ENCODE measurements at places on chromosomes 12 and 14.

- no peak for DNase-seq
Measured at GRCh38 chr14:53151523-53152183, 1.5 kb downstream of the DDHD1 start.

GRCh38 chr14:94363151-94363624 is 25.2 kb downstream of the SERPINA1 start:
- DNase-seq = no peak

DNA sequence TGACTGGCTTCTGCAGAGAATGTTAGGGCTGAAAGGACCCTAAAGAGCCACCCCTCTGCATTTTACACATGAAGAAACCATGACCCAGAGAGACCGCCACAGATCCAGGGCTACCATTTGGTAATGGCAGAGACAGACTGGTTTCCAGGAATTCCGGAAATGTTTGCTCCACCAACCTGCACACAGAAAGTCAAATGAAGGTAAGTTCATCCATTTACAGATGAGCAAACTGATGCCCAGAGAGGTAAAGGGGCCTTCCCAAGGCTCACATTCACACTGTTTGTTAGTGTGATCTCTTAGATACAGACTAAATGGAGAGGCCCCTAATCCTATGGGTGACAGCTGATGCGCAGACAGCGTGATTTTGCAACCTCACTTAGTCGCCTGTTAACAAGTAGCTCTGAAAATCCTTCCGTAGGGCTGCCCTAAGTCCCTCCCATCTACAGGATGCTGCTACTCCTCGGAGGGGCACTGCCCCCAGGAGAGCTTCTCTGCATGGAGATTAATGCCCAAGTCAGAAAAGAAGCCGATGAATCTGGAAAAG is 33.8 kb downstream of the ZFP36L1 start:
- no peak for DNase-seq

DNA sequence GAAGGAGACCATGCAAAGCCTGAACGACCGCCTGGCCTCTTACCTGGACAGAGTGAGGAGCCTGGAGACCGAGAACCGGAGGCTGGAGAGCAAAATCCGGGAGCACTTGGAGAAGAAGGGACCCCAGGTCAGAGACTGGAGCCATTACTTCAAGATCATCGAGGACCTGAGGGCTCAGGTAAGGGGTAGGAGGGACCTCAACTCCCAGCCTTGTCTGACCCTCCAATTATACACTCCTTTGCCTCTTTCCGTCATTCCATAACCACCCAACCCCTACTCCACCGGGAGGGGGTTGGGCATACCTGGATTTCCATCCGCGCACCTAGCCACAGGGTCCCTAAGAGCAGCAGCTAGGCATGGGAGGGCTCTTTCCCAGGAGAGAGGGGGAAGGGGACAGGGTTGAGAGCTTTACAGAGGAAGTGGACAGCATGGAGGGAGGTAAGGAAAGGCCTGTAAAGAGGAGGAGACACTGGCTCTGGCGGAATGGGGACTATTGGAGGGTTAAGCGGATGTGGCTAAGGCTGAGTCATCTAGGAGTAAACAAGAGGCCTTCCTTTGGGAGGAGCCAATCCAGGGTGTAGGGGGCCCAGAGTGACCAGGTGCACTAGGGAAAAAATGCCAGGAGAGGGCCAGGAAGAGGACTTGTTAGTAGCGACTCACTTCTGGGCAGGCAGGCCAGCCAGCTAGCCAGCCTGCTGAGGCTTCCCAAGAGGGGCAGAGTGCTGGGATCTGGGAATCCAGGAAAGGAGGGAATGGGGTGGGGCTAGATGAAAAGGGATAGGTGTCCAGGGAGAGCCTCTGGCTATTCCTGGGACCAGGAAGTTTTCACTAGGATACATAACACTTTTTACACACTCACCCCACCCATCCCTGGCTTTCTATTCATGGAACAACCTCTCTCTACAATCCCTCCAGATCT is 754 bp downstream of the KRT18 start:
- no peak for DNase-seq

DNA sequence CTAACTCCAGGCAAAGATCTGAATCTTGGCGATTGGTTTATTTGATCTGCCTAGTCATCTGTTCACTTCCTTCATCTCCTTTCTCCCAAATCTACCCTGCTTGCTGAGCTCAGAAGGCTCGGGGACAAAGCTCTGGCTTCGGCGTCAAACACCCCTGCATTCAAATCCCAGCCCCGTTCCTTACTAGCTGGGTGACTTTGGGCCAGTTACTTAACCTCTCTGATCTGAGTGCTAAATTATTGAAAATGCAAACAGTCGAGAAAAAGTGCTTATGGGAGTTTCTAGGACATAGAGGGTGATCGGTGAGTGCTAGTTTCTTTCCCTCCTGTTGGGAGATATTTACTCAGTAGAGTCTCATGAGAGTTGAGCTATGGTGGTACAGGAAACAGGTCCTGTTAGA is 121.2 kb upstream of the RFLNA start:
- no peak for DNase-seq

DNA sequence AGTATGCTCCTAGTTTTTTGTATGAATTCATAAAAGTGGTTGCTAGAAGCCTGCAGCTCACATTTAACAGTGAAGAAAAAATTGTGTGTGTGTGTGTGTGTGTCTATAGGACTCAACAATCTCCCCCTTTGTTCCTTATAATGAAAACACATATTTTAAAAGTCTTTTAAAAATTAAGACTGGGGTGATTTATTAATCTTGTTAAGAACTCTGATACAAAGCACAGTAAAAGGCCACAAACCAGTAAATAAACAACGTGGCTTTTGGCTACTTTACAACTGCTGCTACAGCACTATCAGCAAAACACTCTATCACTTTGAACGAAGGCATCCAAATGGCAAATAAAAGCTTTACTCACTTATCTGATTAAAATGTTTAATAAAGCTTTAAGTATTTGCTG is 594 bp upstream of the VCPKMT start:
- DNase-seq = no peak

DNA sequence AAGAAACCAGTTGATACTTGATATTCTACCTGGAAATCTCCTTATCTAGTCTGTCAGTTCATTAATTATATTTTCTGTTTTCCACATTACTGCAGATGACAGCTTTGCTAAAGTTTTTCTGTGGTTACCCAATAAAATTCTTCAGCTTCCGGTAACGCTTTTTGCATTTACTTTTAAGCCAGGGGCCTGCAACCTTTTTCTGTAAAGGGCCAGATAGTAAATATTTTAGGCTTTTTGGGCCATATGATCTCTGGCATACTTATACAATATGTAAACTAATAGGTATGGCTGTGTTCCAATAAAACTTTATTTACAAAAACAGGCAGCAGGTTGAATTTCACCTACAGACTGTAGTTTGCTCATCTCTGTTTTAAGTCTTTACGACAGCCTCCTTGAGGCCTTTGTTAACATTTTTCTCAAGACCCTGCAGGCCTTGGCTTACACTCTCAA is 48.3 kb downstream of the SPATS2 start:
- no peak for DNase-seq

Measured in activated naive CD8-positive, alpha-beta T cell treated with anti-CD3 and anti-CD28 coated beads, Interleukin-2, amount 10 ng/mL, durations not matched to agents 7 days and 5 days (primary cell).